ENCODE measurements at places on chromosomes 12 and 14.

GRCh38 chr14:23066855-23067744 is 9.8 kb upstream of the CDH24 start:
- DNase-seq = no peak

DNA sequence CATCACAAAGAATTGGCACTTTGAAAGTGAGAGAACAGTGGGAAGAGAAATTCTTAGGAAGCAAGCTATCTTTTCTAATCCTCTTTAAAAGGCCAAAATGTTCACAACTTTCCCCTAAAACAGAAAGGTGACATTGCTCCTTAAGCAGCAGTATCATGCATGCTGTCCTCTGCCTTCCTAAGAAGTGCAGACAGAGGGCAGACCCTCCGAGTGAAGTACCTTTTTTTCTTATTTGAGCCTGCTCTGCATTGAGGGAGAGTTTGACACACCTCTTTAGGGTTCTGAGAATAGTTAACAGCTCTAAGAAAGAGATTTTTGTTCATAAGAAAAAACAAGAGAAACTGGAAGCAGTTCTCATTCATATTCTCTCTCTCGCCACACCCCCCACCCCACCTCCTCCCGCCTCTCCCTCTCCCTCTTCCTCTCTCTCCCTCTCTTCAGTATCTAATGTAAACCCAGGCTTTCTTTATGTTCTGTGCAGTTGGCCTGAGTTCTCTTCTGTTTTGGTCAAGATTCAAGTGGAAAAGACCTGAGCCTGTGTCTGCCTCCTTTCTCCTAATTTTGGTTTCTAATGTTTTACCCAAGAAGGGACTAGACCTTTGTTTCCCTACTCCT is 709.1 kb downstream of the DIO2 start:
- no peak for DNase-seq

- DNase-seq = no peak
Measured at GRCh38 chr12:106871477-106871876, 84.2 kb upstream of the TMEM263 start.

DNA sequence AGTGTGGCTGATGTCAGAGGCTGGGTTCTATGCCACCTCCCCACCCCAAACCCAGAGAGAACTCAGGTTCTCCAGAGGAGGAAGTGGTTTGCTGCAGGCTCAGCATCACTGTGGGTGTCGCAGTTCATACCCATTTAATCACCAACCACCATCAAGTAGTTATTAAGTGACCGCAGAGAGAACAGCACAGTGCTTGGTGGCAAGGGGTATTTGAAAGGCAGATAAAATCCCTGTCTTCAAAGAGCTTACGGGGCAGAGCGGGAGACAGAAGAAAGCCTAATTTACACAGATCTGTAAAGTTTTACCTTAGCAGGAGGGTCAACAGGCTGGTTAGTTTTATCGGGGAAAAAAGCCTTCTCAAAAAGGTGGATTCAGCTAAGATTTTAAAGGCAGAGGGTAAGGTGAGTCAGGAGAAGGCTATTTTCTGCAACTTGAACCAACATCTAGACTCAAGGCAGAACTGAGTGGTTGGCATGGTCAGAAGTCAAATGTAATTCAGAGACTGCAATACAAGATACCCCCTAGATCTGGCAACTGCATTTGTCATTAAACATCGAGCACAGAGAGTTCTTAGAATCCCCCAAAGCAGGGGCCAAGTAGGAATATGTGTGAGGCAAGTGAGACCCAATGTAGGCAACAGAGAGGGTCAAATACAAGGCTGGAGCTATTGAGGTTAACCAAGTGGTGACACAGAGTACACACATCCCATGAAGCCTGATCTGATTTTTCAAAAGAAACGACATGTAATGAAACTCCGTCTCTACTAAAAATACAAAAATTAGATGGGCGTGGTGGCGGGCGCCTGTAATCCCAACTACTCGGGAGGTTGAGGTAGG is 13.2 kb downstream of the PXN start:
- DNase-seq = peak; percentile 79

DNA sequence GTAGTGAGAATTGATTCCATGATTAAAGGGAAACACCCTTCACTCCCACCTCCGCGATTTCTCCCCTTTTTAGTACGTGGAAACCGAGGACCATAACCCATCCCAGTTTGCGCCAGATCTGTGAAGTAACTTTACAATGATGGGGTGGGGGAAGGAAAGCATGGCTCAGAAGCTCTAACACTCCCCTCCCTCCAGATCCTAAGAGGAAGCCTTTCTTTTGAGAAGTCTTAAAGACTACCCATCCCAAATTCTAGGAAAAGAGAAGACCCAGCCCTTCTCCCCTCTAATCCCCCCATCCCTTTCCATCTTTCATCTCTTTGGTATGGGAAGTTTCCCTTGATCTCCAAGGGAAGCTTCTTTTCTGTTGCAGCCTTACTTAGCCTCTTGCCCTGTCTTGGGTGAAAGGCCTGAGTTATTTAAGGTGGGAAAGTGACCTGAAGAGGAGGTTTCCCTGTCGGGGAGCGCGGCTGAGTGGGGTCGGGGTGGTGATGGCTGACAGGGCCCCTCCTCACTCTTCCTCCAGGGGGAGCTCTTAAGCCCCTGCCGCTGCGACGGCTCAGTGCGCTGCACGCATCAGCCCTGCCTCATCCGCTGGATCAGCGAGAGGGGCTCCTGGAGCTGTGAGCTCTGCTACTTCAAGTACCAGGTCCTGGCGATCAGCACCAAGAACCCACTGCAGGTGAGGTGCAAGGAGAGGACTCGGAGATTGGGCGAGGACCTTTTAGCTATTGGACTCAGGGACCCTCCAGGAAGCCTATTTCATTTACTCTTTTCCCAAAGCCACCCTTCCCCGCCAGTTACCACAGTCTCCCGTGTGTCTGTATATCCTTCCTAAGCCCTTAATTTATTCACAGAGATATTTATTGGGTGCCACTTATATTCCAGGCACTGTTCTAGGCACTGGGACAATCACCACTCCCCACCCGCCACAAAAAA is 1.8 kb downstream of the MARCHF9 start:
- peak; percentile 78 for DNase-seq

DNA sequence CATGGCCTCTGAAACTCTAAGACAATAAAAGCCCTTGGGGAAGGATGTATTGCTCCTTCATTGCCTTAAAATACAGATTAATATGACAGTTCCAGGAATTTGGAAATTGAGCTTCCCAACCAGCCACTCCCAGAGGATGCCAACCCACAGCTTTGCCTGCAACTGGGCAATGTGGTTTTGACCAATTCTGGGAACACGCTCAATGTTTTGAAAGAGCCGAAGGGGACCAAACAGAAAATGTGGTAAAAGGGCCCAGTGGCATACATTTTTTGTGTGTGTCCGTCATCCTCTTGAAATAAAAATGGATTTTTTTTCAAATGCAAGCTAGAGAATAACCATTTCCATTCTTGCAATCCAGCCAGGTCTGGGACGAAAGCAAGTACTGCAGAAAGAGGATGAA is 88.3 kb upstream of the PLEKHG7 start:
- DNase-seq = no peak

- no peak for DNase-seq
Measured at GRCh38 chr14:70188322-70188658, 461 bp downstream of the SLC8A3 start.

GRCh38 chr12:114257687-114258086 is 148.3 kb downstream of the TBX5 start:
- no peak for DNase-seq

- DNase-seq = no peak
Measured at GRCh38 chr14:59036134-59036533, 152.3 kb upstream of the DAAM1 start.

GRCh38 chr12:30874455-30875321 is 51.9 kb upstream of the TSPAN11 start:
- no peak for DNase-seq

- DNase-seq = no peak
Measured at GRCh38 chr12:124185971-124186686, 108.8 kb upstream of the RFLNA start.

DNA sequence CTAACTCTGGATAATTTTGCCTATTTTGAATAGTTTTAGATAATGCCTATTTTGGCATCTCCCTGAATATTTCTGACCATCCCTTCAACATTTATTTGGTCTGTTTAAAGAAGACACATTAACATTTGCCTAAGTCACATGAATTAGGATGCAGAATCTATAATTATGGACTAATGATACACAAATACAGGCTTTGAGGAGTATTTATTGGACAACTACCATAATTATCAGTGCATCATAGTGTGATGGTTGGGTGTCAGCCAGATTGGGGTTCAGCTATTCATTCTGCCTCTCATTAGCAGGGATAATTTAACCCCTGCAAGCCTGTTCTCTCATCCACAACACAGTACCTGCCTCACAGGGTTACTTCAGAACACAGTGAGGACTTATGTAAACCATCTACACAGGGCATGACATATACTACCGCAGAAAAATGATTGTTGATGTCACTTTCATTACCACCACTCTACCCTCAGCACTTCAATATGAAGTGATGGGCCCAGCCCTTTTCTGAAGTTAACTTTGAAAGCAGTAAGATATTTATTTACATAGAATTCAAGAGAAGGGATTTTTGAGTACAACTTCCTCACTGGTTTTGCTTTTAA is 14.4 kb downstream of the PRKCH start:
- no peak for DNase-seq

DNA sequence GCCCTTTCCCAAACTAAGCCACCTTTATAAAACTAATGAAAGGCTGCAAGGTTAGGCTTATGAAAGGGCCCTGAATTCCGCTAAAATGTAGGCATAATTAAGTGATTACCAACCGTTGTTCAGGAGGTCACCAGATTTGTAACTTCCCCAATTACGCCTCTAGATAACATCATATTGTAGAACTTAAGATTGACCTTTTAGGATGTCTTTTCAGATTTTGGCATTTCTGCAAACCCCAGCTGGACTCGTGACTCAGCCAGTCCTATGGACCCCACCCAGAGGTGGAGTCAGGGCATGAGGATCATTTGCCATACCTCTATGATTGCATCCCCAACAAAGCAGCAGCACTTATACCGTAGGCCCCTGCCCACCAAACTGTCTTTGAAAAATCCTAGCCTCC is 3.7 kb upstream of the LPCAT3 start:
- no peak for DNase-seq

DNA sequence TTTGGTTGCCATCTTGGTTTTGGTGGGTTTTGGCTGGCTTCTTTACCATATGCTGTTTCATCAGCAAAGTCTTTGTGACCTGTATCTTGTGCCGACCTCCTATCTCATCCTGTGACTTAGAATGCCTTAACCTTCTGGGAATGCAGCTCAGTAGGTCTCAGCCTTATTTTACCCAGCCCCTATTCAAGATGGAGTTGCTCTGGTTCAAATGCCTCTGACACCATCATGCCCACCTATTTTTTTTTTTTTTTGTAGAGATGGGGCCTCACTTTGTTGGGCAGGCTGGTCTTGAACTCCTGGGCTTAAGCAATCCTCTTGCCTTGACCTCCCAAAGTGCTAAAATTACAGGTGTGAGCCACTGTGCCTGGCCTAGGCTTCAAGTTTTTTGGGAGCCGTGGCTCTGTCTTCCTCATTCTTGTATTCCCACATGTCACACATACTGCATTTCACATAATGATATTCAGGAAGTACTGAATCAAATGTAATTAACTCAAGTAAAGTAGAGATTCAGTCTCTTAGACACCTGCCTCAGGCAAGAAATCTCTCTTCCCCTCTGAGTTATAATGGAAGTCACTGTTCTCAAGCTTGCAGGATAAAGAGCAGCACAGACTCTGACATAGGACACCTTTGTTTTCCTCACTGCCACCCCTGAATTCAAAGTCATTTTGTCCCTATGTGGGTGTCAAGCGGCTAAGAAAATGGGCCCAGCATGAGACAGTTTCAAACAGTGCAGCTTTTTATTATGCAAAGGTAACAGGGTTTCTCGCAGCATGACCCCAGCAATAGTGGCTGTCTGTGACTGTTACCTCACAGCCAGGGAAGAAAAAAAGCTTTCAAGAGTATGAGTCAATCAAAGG is 159.0 kb downstream of the PTPN11 start:
- no peak for DNase-seq

DNA sequence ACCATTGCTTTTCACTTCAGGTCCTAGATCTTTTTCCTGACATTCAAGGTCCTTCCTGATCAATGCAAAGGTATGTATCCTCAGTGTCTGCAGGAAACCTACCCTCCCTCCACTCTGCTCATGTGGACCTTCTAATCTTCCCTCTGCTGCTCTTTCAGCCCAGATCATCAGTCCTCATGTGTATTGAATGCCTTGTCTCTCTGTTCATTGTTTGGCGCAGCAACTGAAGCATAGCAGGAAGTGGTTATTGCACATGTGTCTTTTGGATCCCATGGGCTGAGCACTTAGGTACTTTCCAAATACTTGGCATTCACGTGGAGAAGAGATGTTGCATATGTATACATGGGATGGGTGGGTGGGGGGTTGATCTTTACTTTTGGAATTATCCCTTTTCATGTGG is 4.3 kb upstream of the NIN start:
- DNase-seq = no peak

GRCh38 chr14:89251061-89251460 is 166.0 kb downstream of the FOXN3 start:
- no peak for DNase-seq

DNA sequence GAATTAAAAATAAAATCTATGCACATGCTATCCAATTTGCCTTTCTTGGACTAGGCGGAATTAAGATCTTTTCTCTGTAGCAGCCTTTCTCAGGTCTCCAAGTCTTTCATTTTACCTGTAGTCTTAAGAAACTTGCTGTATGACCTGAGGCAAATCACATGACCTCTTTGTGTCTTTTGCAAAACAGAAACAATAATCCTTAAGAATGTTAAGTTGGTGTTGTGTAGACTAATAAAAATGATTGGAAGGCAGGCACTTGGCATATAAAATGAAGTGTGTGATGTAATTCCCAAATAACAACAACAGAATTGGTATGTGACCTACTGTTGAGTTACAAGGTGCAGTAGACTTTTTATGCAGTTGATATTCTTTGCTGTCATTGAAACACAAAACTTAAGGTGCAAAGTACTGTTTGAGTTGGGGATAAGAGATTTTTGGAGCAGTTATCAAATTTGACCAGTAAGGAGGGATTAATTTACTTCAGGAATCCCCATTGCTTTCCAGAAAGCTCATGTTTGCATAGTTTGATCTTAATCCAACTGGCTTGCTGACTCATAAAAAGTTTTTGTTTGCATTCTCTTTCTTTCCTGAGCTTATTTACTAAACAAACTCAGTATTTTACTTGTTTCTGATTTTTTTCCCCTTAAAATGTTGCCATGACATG is 51.4 kb downstream of the SUSD6 start:
- no peak for DNase-seq

DNA sequence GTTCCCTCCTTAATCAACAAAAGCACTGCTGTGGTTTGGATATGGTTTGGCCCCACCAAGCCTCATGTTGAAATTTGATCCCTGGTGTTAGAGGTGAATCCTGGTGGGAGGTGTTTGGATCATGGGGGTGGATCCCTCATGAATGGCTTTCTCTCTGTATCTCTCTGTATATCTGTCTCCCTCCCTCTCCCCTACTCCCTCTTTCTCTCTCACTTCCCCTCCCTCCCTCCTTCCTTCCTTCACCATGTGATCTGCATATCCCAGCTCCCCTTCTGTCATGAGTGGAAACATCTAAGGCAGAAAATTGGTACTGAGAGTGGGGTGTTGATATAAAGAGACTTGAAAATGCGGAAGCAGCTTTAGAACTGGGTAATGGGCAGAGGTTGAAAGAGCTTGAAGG is 5.2 kb downstream of the GSKIP start:
- no peak for DNase-seq

GRCh38 chr14:32343926-32344430 is 14.9 kb downstream of the AKAP6 start:
- no peak for DNase-seq

Measured in stimulated activated CD4-positive, alpha-beta T cell treated with anti-CD3 and anti-CD28 coated beads, Interleukin-4, amount 100 ng/mL, for 24 hours (primary cell).